ENCODE measurements at places on chromosomes 5 and 9. TPM values are rescaled to one million over a fixed set of nuclear protein-coding genes. Genes with fewer than 3 reads are reported as not detected.

GRCh38 chr9:31542384-31543055 is 841.9 kb upstream of the ACO1 start:
- peak; percentile 86 for DNase-seq

DNA sequence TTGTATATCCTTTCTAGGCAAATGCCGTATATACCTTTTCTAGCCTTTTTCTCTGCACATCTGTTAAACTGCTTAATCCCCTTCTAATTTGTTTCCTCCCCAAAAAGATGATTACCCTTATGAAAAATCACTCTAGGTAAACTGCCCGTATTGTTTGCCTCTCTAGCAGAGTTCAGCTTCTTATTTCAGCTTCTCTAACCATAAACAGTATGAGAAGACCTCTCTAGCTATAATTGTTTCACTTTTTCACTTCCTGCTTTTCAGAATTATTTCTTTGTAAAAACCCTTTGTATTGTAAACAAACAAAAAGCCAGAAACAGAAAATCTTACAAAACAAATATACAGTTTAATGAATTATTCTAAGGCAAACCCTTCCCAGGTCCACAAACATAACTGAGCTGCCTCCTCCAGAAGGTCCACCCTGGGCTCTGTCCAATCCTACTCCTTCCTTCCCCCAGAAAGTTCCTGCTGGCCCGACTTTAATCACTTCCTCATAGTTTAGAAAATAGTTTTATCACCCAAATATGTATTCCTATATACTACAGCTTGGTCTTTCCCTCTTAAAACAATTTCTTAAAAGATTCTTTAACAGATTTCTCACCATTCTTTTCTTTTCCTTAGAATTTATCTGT is 158.1 kb downstream of the FGF1 start:
- DNase-seq: no peak

Gene MELK
- 3.1 TPM for total RNA-seq

- DNase-seq: no peak
These were observed 565.0 kb downstream of the DMRTA1 start for GRCh38 chr9:23011669-23012068.

GRCh38 chr5:59685191-59685530 is 208.4 kb downstream of the PDE4D start:
- DNase-seq: peak; percentile 6
